ENCODE measurements at places on chromosomes 6 and 20. TPM values are rescaled to one million over a fixed set of nuclear protein-coding genes. Genes with fewer than 3 reads are reported as not detected.

The PACRG gene
- total RNA-seq = 5.6 TPM

The UNC93A gene
- total RNA-seq = not detected

The FOXQ1 gene
- total RNA-seq = 10.8 TPM

The ZBTB24 gene
- total RNA-seq = 12.0 TPM

The CST9L gene
- not detected for total RNA-seq

The MCHR2 gene
- 0.48 TPM for total RNA-seq

The PDE10A gene
- 26.6 TPM for total RNA-seq

The ADGRB3 gene
- total RNA-seq = 29.4 TPM

The RPL7L1 gene
- total RNA-seq = 96.9 TPM

The PKIB gene
- 5.1 TPM for total RNA-seq

The CALHM5 gene
- total RNA-seq = 8.6 TPM

The SLC52A3 gene
- total RNA-seq = 1.9 TPM

The HSPA1A gene
- 152 TPM for total RNA-seq

The FHL5 gene
- total RNA-seq = 3.0 TPM

The GJA10 gene
- total RNA-seq = not detected

The SIM1 gene
- 0.21 TPM for total RNA-seq
